Activated naive CD4-positive, alpha-beta T cell treated with anti-CD3 and anti-CD28 coated beads for 36 hours (primary cell): ENCODE measurements at places on chromosomes 12 and 14.

- DNase-seq, result no peak
Observed at GRCh38 chr12:105483691-105484090, 153.2 kb downstream of the C12orf75 start.

GRCh38 chr14:37013078-37013477, 159.3 kb downstream of the SLC25A21 start:
- no peak for DNase-seq

DNA sequence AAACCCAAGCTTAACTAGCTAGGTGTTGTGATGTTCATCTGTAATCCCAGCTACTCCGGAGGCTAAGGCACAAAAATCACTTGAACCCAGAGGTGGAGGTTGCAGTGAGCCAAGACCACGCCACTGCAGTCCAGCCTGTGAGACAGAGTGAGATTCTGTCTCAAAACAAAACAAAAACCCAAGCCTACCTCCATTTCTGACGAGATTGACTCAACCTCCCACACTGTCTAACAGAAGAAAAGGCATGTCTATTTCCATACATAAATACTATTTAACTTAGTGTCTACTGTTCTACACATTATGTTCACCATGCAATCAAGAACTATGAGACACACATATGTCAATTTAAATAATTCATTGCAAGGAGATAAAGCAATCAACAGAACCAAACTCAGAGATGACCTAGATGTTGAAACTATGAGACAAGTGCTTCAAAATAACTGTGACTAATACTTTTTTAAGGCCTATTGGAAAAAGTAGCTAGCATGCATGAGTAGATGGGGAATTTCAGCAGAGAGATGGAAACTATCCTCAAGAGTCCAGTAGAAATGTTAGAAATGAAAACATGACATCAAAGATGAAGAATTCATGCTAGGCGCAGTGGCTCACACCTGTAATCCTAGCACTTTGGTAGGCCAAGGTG, 75.9 kb upstream of the DHRS4 start:
- DNase-seq, result no peak

GRCh38 chr12:122844366-122844971, 9.2 kb downstream of the HIP1R start:
- DNase-seq, result no peak

GRCh38 chr12:44296624-44297197, 460.8 kb downstream of the TMEM117 start:
- no peak for DNase-seq

GRCh38 chr14:38469156-38469555, 213.3 kb upstream of the CLEC14A start:
- no peak for DNase-seq

DNA sequence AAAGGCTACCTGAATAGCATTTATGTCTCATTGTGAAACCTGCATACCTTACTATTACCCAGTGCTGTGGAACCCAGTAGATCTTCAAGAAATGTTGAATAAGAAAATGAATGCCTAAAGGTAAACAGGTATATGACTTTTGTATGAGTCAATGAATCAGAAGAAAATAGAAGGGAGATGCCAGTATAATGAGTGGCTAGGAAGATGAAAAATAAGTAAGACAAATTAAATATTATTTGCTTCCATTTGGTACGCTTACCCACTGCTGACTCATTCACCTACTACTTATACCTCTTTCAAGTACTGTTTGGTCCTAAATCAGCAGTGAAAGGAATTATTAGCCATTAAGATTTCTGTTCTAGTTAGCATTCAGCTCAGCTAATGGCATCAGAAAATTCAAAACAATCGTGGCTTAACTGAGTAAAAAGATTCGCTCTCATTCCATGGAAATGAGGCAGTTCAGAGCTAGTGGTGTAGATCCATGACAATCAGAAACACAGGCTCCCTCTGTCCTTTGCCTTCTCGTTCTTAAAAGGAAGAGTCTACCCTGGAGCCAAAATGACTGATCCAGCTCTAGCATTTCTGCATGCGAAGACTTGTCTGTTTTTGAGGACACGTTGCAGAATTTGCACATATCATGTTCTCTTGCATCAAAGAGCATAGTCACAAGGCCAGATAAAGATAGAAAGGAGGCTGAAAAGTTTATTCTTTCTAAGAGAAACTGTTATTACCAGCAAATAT, 705.8 kb upstream of the USP15 start:
- DNase-seq, result no peak

DNA sequence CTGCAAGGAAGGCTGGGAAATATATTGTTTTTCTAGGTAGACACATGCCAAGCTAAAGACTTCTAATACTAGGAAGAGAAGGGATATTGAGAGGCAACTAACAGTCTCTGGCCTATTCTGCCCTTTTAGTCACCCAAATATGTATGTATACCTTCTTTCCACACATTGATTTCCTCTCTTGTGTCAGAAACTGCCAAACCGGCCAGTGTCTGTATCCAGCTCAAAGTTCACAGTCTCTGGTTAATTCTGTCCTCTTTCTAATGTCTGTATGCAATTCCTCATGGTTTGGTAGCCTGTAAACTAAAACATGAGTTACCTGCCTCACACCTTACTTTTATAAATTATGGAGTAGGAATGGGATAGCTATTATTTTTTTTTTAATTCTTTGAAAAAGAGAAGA, 25.2 kb upstream of the CPSF6 start:
- no peak for DNase-seq

GRCh38 chr12:4217091-4217490, 56.5 kb upstream of the CCND2 start:
- DNase-seq, result peak; percentile 21

DNA sequence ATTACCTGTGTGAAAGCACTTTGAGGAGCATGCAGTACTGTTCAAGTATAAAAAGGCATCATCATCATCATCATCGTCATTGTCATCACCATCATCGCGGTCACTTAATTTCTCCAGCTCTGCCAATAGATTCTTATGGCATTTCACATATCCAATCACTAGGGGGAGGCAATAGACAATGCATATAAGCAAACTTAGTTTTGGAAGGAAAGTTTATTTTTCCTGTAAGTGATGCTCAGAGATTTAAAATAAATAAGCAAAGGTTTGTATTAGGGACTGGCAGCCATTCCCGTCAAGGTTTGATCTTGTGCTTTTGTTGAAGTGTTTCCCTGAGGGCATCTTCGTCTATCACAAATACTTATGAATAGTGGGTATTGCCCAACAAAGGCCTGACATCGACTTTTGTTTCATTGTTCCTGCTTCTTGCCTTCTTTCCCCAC, 127.4 kb downstream of the KTN1 start:
- no peak for DNase-seq

DNA sequence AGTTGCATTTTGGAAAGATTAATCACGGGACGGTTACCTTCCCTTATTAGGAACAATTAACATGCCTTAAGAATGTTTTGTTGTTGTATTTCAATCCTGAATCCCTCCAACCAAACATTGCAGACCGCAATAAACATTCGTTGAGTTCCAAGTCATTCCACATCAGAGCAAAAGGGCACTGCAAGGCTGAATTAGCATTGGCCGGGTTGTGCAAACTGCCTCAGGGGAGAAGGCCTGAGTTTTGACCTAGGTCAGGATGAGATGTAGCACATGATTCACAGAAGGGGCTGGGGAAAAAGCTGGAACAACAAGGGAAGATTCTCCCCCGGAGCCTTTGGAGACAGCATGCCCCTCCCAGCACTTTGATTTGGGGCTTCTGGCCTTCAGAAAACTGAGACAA, 82.1 kb upstream of the BDKRB2 start:
- DNase-seq, result no peak

- peak; percentile 23 for DNase-seq
Observed at GRCh38 chr14:76773188-76773885, 12.1 kb downstream of the VASH1 start.

- DNase-seq, result no peak
Observed at GRCh38 chr12:47848853-47849252, 29.1 kb upstream of the HDAC7 start.

- DNase-seq, result no peak
Observed at GRCh38 chr14:103740991-103741689, 25.5 kb downstream of the ZFYVE21 start.

GRCh38 chr12:116717466-116718437, 20.1 kb downstream of the SPRING1 start:
- DNase-seq, result no peak

- DNase-seq, result no peak
Observed at GRCh38 chr14:64725261-64725815, 21.1 kb downstream of the PLEKHG3 start.

GRCh38 chr12:2260441-2260840, 207.7 kb downstream of the CACNA1C start:
- no peak for DNase-seq

GRCh38 chr12:16392846-16393535, 45.5 kb downstream of the MGST1 start:
- no peak for DNase-seq

- no peak for DNase-seq
Observed at GRCh38 chr14:23407516-23408306, at the start of gene MYH6. TSS of gene MYH6 (minus strand) at chr14:23408273. CDS start at chr14:23407223, 1,050 bp downstream.

DNA sequence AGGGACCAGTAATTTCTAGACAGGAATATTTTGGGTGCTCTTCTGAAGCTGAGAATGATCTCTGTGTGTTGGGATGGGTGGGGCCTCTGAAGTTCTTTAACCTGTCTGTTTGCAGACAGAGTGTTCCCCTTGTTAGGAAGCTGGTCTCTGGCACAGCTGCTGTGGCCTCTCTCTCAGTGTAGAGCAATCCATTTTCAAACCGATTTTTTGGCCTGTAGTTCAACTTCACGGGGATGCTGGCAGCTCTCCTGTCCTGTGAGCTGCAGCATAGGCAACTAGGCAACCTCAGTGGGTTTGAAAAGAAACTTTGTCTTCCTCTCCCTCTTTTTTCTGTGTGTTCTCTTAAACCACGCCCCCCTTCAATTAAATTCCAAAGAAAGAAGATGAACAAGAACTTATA, 69.1 kb downstream of the SMOC1 start:
- no peak for DNase-seq

GRCh38 chr12:86530996-86531655, 274.9 kb upstream of the MGAT4C start:
- DNase-seq, result no peak

DNA sequence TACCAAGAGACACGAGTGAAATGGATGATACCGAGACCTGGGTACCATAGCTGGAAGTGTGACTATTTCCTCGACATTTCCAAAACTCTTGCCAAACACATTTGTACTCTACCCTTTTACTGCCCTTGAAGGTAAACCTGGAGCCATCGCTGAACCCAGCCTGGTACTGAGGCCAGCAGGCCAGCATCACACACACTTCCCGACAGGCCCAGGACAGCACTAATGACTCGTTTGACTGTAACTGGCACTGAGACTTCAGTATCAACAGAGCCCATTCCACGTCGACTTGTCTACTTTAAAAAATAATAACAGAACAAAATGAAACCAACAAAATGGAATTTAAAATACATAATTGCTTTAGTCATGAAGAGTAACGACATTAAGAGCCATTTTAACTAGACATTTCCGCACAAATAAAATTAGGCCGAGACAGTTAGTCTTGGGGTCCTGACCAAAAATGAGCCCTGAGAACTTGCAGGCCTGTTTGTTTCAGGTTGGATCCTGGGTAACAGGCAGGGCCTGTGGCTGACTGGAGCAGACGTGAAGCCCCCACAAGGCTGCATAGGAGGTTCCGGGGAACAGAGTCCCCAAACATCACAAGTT, 94.3 kb downstream of the RIMBP2 start:
- DNase-seq, result no peak

DNA sequence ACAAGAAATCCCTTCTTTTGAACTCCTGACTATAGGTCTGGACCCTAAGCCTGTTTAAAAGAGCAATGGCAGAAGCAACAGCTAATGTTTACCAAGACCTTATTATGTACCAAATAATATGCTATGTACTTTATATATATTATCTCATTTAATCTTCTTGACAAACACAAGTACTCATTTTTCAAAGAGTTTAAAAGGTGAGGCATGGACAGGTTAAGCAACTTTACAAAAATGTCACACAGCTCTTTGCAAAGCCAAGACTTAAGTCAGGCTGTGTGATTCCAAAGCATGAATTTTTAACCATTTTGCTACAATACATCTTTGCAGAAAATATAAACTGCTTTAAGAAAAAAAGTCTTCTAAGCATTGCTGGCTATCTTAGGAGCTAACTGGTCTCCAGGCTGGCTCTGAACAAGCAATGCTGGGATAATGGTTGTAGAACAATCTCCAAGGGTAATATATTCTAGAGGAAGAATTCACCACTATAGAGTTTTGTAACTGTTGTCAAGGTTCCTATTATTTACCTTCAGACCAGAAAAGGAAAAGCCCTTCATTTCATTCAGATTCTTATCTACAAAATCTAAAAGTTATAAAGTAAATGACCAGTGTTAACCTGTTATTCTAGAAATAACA, 22.1 kb downstream of the SYNJ2BP start:
- DNase-seq, result no peak
